Stimulated activated CD4-positive, alpha-beta T cell treated with anti-CD3 and anti-CD28 coated beads, Interleukin-15, amount 100 ng/mL, for 48 hours (primary cell): ENCODE measurements at places on chromosomes 13 and 19.

GRCh38 chr13:98533912-98534311 lies 43.0 kb downstream of the STK24 start:
- no peak for DNase-seq

DNA sequence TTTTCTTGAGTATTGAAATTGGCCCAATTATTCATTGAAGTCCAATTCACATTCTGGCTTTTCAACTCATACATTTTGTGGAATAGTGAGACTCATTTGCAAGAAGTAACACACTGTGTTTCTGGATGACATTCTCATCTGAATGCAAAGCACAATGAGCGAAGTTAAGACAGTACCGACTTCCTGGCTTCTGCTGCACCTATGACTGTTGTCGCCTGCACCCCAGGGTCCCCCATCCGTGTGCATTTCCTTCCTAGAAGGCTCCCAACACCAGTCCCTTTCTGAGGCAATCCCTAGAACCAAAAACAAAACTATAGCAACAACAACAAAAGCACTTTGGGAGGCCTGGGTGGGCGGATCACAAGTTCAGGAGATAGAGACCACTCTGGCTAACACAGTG lies 183.3 kb downstream of the SHISA2 start:
- DNase-seq, result no peak

DNA sequence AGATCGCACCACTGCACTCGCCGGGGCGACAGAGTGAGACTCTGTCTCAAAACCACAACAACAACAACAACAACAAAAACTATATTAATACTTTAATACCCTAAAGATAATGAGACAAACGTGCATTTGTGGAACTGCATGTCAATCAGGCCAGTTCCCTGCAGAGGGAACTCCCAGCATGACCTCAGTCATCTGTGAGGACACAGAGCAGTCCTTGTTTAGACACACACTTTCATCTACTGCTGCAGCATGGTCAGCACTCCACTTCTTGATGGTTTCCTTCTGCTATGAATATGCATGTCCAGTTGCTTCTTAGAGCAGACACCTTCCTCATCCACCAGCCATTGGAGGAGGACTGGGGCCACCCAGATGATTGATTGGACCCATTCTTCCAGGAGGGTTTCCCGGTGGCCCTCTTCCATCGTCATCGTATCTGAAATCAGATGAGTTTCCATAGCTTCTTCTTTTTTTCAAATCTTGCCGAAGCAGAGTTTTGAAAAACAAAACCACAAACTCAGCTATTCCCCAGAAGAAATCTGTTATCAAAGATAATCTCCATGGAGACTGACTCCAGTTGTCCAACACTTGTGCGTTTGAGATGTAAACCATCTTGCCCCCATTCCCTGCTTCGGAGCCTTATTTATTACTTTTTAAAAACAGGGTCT lies 26.5 kb downstream of the ZNF607 start:
- no peak for DNase-seq

GRCh38 chr19:16936901-16937300 lies 48.1 kb downstream of the F2RL3 start:
- DNase-seq, result no peak

- no peak for DNase-seq
Measured at GRCh38 chr13:75415694-75416093, 66.3 kb downstream of the TBC1D4 start.

- DNase-seq, result no peak
Measured at GRCh38 chr19:29861574-29861973, 49.8 kb downstream of the CCNE1 start.

- no peak for DNase-seq
Measured at GRCh38 chr13:103859952-103860351, 793.7 kb upstream of the SLC10A2 start.

- DNase-seq, result no peak
Measured at GRCh38 chr13:50129081-50129705, 113.9 kb downstream of the KCNRG start.

- DNase-seq, result peak; percentile 38
Measured at GRCh38 chr13:73708393-73708985, 425.7 kb downstream of the KLF12 start.

DNA sequence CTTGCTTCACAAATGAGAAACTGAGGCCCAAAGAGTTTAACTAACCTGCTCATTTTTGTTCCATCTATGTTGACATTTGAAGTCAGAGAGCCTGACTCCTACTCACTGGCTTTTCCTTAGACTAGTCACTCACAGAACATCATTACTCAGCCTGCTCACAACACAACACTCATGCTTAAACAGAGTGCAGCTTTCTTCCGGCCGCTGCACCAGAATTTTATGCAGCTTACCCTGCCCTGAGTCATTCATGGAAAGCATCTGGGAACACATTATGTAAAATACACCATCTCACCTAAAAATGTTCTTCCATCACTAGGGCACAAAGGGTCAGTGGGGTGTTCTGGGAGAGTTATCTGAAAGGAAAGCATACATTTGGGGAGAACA lies 303.4 kb downstream of the SPRY2 start:
- no peak for DNase-seq

GRCh38 chr13:110057052-110057451 lies 249.9 kb downstream of the COL4A1 start:
- DNase-seq, result no peak

GRCh38 chr19:58429745-58430144 lies 10.2 kb downstream of the ZNF132 start:
- no peak for DNase-seq

GRCh38 chr13:36131931-36132297 lies 732 bp upstream of the DCLK1 start:
- no peak for DNase-seq

- DNase-seq, result no peak
Measured at GRCh38 chr19:6580313-6580712, 10.6 kb downstream of the CD70 start.

DNA sequence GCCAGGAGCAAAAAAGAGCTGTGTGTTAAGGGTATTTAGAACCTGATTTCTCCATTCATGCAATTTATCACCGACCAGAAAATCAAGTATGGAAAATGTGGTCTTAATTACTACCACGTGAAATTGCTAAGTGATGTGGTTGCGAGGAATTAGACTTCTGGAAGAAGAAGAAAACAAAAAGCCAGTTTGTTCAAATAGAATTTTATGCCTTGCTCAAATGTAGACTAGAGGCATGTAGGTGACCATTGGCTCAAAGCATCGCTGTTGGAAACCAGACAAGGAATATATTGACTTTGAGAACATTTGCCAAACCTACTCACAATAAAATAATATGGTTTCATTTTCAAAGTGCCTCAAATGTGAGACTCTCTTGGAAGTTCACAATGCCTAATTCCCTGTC lies 57.3 kb upstream of the LRCH1 start:
- no peak for DNase-seq

DNA sequence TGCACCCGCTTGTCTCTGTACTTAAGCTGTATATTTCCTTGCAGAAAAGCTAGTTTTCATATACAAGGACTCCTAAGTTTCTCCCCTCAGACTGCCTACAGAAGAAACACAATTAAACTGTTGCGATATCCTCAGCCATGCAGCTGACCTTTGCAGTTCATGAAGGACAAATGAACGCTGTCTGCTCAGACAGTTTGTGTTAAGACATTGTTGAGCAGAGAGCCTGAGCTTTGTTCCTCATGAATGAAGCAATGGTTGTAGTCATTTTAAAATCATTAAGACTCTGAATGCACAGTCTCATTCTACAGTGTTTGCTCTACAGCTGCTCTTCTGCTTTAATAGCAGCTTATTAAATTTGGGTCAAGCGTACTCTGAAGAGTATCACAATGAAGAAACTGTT lies 23.2 kb upstream of the MAB21L1 start:
- DNase-seq, result no peak

DNA sequence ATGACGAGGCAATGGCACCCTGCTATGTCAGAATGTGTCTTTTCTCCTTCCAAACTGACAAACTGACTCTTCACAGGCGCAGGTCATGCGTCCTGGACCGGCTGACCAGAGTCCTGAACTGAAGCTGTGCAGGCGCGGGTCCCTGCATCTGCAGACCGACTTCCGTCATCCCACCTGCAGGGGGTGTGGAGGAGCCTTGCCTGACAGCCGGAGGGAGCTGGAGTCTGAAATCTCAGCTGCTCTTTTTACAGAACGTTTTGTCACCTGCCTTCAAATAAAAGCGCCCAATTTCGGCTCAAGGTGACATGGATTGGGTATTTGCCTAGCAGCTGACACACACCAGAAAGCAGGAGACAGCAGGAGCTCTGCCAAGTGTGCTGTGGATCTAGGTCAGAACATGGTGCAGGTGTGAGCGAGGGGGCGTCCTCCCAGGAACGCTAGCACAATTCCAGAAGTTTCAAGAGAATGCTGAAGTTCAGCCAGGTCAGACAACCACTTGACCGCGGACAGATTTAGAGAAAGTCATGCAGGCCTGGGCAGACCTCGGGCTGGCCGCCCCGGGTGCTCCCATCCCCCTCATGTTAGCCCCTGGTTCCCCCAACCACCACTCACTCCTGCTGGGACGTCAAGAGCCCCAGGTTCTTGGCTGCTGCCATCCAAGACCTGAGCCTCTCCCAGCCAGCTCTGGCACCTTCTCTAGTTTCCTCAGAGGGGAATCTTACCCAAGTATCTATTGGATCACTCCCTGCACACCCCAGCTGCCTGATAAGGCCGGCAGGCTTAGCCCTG lies 32.8 kb downstream of the ELL start:
- DNase-seq, result no peak

DNA sequence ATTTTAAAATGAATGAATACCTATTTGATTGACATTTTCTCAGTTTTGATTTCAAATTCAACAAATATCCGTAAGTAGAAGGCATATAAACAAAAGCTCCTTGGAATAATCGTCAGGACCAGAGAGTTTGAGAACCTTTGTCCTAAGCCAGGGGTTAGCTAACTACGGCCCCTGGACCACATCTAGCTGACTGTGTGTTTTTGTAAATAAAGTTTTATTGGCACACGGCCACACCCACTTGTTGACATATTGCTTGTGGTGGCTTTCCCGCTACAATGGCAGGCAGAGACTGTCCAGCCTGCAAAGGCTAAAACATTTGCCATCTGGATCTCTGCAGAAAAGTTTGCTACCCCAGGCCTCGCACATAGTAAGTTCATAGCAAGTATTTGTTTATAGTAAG lies 83.4 kb downstream of the GNG7 start:
- DNase-seq, result no peak

GRCh38 chr13:49733181-49733951 lies 42.1 kb upstream of the EBPL start:
- DNase-seq, result no peak

DNA sequence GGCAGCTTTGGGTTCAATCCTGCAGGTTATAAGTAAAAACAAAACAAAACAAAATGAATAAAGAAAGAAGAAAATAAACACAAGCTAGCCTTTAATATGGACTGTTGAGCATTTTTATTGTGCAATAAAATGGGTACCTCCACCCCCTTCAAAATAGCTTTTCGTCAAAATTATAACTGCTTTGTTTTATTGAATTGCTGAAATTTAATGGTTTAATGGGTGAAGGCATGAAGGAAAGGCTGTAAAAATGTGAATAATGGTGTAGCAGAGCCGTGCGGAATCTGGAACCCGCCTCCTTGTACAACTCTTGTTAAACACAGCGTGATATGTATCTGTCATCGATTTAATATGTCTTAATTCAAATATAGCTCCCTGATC lies 2.2 kb upstream of the ZIC5 start:
- no peak for DNase-seq

DNA sequence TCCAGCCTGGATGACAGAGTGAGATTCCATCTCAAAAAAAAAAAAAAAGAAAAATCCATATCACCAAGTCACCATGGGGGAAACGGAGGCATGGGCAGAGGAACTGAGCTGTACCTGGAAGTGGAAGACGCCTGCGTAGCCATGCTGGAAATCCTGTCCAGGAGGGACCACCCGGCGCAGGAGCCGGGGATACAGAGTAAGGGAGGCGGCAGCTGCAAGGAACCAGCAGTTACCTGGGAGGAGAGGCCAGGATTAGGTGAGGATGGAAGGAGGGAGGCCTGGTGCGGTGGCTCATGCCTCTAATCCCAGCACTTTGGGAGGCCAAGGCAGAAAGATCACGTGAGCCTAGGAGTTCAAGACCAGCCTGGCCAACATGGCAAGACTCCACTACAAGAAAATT lies 2.0 kb downstream of the CAPN12 start:
- no peak for DNase-seq

GRCh38 chr19:31096935-31097545 lies 252.2 kb downstream of the TSHZ3 start:
- no peak for DNase-seq

DNA sequence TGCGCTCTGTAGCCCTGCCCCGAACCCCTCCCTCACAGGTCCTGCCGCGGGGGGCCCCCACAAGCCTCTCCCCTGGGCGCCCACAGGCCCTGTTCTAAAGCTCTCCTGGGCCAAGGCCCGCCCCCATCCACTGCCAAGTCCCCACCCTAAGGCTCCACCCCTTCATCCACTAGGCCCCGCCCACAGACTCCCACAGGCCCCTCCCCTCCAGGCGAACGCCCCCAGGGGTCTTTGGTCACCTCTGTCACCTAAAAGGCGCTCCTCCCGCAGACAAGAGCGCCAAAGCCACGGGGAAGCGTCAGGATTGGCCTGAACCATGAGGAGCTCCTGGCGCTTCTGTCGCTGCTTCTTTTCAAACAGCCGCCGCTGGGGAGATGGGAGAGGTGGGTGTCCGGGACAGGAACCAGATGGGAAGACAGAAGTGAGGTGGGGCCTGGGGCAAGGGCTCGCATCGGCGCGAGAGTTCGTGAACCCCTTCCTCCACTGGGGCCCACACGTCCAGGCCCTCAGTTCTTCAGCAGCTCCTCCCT lies 2.3 kb downstream of the TULP2 start:
- peak; percentile 49 for DNase-seq

GRCh38 chr13:74056801-74057542 lies 77.2 kb downstream of the KLF12 start:
- DNase-seq, result no peak

GRCh38 chr13:73063166-73063565 lies 4.4 kb downstream of the KLF5 start:
- no peak for DNase-seq

GRCh38 chr13:103184413-103184812 lies 118.2 kb upstream of the SLC10A2 start:
- no peak for DNase-seq

DNA sequence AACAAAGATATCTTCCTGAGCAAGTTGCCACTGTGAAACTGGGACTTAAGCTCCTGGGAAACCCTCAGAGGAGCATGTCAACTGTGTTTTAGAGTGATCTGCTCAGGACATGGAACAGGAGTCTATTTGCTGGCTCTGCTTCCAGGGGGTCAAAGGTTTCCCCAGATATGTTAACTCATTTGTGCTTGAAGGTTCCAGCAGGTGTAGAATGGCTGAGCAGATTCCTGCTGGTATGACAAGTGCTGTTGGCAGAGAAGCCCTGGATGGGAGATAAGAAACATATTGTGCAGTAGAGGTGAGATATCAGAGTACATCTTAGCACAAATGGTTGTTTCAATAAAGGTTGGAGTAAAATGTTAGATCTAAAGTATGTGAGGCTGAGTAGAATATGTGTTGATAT lies 282.7 kb upstream of the DACH1 start:
- no peak for DNase-seq
